ENCODE measurements at places on chromosomes 16 and 17. TPM values are rescaled to one million over a fixed set of nuclear protein-coding genes. Genes with fewer than 3 reads are reported as not detected.

- no peak overlapping the region for H3K4me3 ChIP-seq
- H3K27ac ChIP-seq: no peak overlapping the region
- H3K36me3 ChIP-seq: no peaks in the 10 kb centered on the region
- no peaks in the 10 kb centered on the region for H3K27me3 ChIP-seq
These were observed 92.2 kb upstream of the AMZ2 start for GRCh38 chr17:68155692-68156091.

Gene SMTNL2
- 4.5 TPM for total RNA-seq

Gene CBX8
- 2.1 TPM for total RNA-seq

- H3K27me3 ChIP-seq: no peaks in the 10 kb centered on the region
- H3K27ac ChIP-seq: no peak overlapping the region
- H3K4me3 ChIP-seq: no peak overlapping the region
- no peaks in the 10 kb centered on the region for H3K36me3 ChIP-seq
- DNase-seq: no peak
- H3K4me1 ChIP-seq: no peaks in the 10 kb centered on the region
These were observed 10.9 kb downstream of the CEP295NL start for GRCh38 chr17:78892062-78892456.

- no peaks in the 10 kb centered on the region for H3K27me3 ChIP-seq
- peaks cover 25% of the 10 kb centered on the region for H3K36me3 ChIP-seq
- DNase-seq: no peak
- peak overlapping the region; percentile 62 for H3K4me3 ChIP-seq
- H3K4me1 ChIP-seq: peaks cover 5% of the 10 kb centered on the region
- peak overlapping the region; percentile 92 for H3K27ac ChIP-seq
These were observed 313 bp downstream of the UBTF start for GRCh38 chr17:44219108-44219615.

- H3K4me3 ChIP-seq: no peak overlapping the region
- H3K27ac ChIP-seq: no peak overlapping the region
- H3K36me3 ChIP-seq: peaks cover 30% of the 10 kb centered on the region
- no peak for DNase-seq
- no peaks in the 10 kb centered on the region for H3K4me1 ChIP-seq
These were observed 8.6 kb upstream of the LASP1NB start for GRCh38 chr17:38916771-38917170.

- H3K36me3 ChIP-seq: no peaks in the 10 kb centered on the region
- H3K27me3 ChIP-seq: no peaks in the 10 kb centered on the region
- no peaks in the 10 kb centered on the region for H3K4me1 ChIP-seq
- no peak overlapping the region for H3K4me3 ChIP-seq
These were observed 30.0 kb downstream of the FOXL1 start for GRCh38 chr16:86608301-86608747.

GRCh38 chr17:78014646-78015045, 56.1 kb downstream of the TNRC6C start:
- H3K4me1 ChIP-seq: no peaks in the 10 kb centered on the region
- no peak overlapping the region for H3K4me3 ChIP-seq
- no peaks in the 10 kb centered on the region for H3K27me3 ChIP-seq

GRCh38 chr16:47069841-47070584, 73.7 kb downstream of the NETO2 start:
- H3K27ac ChIP-seq: no peak overlapping the region
- H3K4me3 ChIP-seq: no peak overlapping the region
- no peaks in the 10 kb centered on the region for H3K36me3 ChIP-seq
- H3K4me1 ChIP-seq: no peaks in the 10 kb centered on the region
- DNase-seq: no peak

Measured in H1 (cell line).